A549 treated with DMSO at 1 μM for 4 hours (cell line): ENCODE measurements at places on chromosomes 1 and 21. TPM values are rescaled to one million over a fixed set of nuclear protein-coding genes. Genes with fewer than 3 reads are reported as not detected.

The LCE1D gene
- not detected in 5 replicates for total RNA-seq

The CNKSR1 gene
- 0.21 to 0.76 TPM (median 0.29 TPM) in 5 replicates for total RNA-seq

The UBL4B gene
- total RNA-seq: not detected in 5 replicates

The ACTL8 gene
- 1.7 to 2.0 TPM (median 1.8 TPM) in 5 replicates for total RNA-seq

The ADCY10 gene
- 0.08 to 0.17 TPM (median 0.12 TPM) in 5 replicates for total RNA-seq

The ESRRG gene
- total RNA-seq: not detected in 5 replicates

The PLA2G4A gene
- total RNA-seq: 9.6 to 14.1 TPM (median 11.7 TPM) in 5 replicates

The SELENBP1 gene
- total RNA-seq: 5.8 to 6.2 TPM (median 5.8 TPM) in 5 replicates

The S100B gene
- not detected in 5 replicates for total RNA-seq

The C1orf232 gene
- not detected in 5 replicates for total RNA-seq

The TLCD4 gene
- 6.1 to 14.2 TPM (median 11.6 TPM) in 5 replicates for total RNA-seq
